ENCODE measurements at places on chromosomes 7 and 10.

- no peak for DNase-seq
These were observed 19.1 kb downstream of the ABLIM1 start for GRCh38 chr10:114638821-114639625.

- no peak for DNase-seq
These were observed 169.3 kb upstream of the LRRN3 start for GRCh38 chr7:110921595-110922151.

DNA sequence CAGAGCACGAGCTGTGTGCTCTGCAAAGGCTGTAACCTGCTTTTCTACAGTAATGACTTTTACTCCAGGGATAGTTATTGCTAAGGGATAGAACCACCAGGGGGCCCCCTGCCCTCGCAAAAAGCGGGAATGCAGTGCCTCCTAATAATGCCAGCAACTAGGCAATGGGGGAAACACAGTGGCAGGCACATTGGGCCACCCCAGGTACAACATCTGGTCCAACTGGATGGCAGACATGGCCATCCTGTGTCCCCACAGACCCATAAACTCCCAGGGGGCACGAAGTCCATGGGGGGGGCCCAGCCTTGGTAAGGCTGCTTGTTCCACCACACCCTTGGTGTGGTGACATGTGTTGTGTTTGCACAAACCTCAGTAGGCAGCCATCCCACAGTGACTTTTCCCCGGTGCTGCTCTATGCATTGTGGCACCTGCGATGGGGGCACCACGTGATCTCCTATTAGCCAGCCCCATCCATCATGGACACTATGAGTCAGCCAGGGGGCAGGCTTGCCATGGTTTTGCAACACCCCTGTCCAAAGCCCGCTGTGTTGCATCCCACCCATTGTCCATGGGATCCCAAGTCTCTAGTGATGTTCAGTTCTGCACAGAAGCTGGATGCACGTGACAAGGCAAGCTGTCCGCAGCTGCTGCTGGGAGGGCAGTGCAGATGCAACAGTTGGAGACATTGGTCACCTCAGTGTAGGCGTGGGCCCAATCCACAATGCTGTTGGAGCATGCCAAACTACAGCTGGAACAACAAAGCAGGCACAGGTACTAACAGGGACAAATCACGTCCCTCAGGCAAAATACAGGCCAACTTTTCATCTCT lies 84.0 kb downstream of the ANLN start:
- DNase-seq, result no peak

DNA sequence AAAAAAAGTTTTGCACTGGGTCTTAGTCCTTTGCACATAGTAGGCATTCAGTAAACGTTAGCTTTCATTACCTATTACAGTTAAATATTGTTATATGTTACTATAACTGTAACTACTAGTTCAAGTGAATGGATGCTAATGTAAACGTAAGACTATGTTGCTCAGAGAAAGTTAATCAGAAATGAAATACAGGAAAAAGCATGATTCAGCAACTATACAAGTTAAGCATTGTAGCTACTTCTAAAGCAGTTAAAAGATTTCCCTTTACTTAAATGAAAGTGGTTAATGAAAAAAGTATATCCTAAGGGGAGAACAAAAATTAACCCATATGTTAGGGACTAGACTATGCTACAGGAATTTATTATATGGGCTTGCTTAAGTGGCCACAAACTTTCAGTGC lies 121.2 kb downstream of the SKAP2 start:
- DNase-seq, result no peak

GRCh38 chr7:40805361-40805760 lies 670.6 kb downstream of the SUGCT start:
- DNase-seq, result no peak

DNA sequence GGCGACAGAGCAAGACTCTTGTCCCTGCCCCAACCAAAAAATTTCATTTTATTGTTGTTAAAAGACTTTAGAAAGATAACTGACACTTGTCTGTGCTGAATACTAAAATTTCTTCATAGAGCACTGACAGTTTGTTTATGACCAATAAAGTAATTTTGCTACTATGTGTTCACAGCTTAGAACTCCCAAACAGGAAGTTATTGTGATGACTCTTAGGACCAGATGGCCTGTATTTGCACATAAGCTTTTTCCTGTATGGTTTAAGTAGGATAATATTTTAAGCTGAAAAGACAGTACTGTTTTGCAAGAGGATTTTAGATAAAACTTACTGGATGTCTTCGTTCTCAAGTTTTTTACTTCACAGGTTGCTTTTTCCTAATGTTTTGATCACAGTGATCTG lies 80.7 kb downstream of the MMRN2 start:
- DNase-seq, result no peak

DNA sequence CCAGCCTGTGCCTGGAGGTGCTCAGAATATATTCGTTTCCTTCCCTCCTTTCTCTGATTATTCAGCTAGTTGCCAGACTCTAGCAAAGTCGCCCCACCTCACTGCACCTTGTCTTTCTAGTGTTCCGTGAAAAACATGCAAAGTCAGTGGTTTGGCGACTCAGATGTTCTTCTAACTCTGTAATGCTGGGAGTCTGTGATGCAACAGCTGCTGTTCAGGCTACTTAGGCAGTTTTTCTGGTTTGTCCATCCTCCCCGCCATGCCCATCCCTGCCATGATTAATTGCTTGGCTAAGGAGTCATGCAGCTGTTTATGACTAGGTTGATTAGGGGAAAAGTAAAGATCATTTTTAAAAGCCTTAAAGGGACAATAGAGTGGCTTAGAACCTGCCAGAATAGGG lies 99.4 kb downstream of the MTPN start:
- DNase-seq, result no peak

DNA sequence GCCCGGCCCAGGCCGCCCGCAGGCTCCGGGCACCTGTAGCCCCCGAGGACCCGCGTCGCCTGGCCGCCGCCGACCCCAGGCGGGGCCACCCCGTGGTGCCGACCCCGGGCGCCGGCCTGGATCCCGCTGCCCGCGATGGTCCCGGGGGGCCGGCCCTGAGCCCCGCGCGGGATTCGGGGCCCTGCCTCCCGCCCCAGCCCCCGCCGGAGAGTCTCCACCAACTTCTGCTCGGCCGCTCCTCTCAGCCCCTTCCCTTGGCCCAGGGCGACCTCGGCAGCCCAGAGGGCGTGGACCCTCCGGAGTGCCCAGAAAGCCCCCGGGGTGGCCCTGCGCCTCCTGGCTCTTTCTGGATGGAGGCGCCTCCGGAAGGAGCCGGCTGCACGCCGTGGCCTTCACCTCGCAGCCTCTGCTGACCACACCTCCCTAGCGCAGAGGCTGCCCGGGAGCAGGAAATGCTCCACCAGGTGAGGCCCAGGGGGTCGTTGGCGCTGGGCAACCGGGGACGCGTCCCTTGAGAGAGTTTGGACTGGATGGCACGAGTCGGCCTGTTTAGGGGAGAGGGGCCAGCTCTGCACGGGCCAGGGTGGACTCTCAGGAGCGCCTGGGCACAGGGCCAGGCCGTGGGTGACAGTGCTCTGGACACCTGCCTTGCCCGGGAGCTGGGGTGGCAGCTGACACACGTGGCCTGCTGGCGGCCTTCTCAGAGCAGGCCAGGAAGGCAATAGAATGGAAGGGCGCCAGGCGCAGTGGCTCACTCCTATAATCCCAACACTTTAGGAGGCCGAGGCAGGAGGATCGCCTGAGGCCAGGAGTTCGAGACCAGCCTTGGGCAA lies 529 bp downstream of the ZNF853 start:
- no peak for DNase-seq

DNA sequence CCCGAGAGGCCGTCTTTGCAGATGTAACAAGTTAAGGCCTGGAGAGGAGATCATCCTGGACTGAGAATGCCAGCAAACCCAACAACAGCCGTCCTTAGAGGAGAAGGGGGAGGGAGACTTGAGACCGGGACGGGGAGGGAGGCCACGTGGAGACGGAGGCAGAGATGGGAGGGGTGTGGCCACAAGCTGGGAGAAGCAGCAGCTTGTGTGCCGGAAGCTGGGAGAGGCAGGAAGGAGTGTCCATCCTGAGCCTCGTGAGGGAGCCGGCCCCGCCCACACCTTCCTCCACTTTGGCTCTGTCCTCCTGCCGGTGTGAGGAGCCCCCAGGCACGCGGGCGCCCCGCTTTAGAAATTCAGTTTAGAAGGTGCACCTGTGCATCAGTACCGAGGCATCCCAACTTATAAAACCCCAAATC lies 95.7 kb downstream of the DNAJB6 start:
- no peak for DNase-seq
